ENCODE measurements at places on chromosomes 7 and 10. TPM values are rescaled to one million over a fixed set of nuclear protein-coding genes. Genes with fewer than 3 reads are reported as not detected.

DNA sequence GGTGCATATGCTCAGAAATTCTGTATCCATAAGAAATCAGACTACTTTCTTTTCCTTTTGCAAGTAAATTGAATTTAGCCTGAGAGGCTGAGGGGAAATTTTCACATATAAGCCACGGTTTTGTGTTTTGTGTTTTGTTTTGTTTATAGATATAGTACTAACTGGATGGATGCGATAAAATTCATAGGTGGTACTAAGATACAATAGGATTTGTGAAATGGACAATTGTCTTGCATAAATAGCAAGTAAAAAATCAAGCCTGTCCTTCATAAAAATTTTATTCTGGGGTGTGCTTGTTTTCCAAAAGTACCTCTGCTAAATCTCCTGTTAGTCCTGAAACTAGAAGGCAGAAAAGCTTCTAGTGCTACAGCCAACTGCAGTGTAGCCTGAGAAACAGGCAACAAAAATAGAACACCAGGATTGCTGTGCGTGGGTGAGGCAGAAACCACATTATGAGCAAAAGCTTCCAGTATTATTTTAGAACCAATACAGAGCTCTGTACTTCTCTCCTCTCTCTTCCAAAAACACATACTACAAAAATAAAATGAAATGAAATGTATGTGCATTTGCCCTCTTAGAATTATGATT lies 634 bp upstream of the HDAC9 start:
- DNase-seq, result peak; percentile 27
- H3K4me3 ChIP-seq, result no peak overlapping the region
- peaks cover 9% of the 10 kb centered on the region for H3K4me1 ChIP-seq
- H3K36me3 ChIP-seq, result no peaks in the 10 kb centered on the region
- peak overlapping the region; percentile 58 for H3K27ac ChIP-seq

- no peaks in the 10 kb centered on the region for H3K27me3 ChIP-seq
- H3K27ac ChIP-seq, result no peak overlapping the region
- no peak for DNase-seq
- no peak overlapping the region for H3K4me3 ChIP-seq
These were observed 118.8 kb upstream of the IFRD1 start for GRCh38 chr7:112331492-112331891.

Gene CPED1
- 7.4 TPM for total RNA-seq

DNA sequence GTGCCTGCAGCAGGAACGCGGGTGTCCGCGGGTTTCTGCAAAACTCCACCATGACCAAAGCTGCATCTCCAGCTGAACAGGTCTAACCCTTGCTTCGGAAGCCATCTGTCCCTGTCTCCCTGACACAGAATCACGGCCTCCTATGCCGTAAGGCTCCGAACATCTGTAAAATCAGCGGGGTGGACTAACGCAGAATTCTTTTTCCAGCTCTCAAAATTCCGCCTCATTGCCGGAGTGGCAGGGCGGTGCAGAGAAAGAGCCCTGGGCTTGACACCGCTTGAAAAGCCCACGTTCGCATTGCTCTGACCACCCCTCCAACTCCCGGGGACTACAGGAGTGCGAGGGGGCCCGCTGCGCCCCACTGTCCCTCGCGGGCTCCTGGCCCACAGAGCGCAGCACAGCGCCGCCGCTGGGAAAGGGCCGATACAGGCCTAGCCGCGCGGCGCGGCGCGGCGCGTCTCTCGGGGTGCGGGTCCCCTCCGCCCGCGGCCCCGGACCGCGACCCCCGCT lies 409 bp downstream of the DNMBP start:
- no peaks in the 10 kb centered on the region for H3K36me3 ChIP-seq
- peak; percentile 60 for DNase-seq
- no peaks in the 10 kb centered on the region for H3K27me3 ChIP-seq
- peaks cover 16% of the 10 kb centered on the region for H3K4me1 ChIP-seq
- peak overlapping the region; percentile 57 for H3K27ac ChIP-seq

- H3K4me3 ChIP-seq, result no peak overlapping the region
- H3K4me1 ChIP-seq, result no peaks in the 10 kb centered on the region
- no peak for DNase-seq
- H3K27ac ChIP-seq, result no peak overlapping the region
- no peaks in the 10 kb centered on the region for H3K36me3 ChIP-seq
These were observed 267.2 kb downstream of the GLRX3 start for GRCh38 chr10:130403153-130404075.

Gene LEP
- total RNA-seq, result not detected

DNA sequence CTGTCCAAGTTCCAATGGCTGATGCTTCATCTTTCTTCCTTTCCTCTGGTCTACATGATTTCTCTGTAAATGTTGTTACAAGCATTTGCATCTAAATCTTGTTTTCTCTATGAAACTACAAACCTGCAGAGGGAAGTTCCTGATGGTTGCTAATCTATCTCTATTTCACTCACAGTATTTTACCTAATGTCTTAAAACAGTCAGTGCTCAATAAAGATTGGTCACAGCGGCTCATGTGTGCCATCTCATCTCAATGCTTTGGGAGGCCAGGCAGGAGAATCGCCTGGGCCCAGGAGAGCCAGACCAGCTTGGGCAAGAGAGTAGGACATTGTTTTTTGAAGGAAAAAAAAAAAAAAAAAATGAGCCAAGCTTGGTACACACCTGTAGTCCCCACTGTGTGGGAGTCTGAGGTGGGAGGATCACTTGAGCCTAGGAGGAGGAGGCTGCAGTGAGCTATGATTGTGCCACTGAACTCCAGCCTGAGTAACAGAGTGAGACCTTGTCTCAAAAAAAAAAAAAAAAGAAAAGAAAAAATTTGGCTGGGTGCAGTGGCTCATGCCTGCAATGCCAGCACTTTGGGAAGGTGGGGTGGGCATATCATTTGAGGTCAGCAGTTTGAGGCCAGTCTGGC lies 71.3 kb upstream of the ARMC3 start:
- no peaks in the 10 kb centered on the region for H3K36me3 ChIP-seq
- DNase-seq, result no peak
- no peak overlapping the region for H3K27ac ChIP-seq

GRCh38 chr10:68756766-68757165 lies 35.7 kb downstream of the CCAR1 start:
- no peak overlapping the region for H3K4me3 ChIP-seq
- peaks cover 95% of the 10 kb centered on the region for H3K36me3 ChIP-seq
- no peaks in the 10 kb centered on the region for H3K4me1 ChIP-seq

- no peak for DNase-seq
- H3K4me1 ChIP-seq, result peaks cover 17% of the 10 kb centered on the region
- no peaks in the 10 kb centered on the region for H3K36me3 ChIP-seq
These were observed 50.8 kb downstream of the MYOF start for GRCh38 chr10:93431361-93431760.

DNA sequence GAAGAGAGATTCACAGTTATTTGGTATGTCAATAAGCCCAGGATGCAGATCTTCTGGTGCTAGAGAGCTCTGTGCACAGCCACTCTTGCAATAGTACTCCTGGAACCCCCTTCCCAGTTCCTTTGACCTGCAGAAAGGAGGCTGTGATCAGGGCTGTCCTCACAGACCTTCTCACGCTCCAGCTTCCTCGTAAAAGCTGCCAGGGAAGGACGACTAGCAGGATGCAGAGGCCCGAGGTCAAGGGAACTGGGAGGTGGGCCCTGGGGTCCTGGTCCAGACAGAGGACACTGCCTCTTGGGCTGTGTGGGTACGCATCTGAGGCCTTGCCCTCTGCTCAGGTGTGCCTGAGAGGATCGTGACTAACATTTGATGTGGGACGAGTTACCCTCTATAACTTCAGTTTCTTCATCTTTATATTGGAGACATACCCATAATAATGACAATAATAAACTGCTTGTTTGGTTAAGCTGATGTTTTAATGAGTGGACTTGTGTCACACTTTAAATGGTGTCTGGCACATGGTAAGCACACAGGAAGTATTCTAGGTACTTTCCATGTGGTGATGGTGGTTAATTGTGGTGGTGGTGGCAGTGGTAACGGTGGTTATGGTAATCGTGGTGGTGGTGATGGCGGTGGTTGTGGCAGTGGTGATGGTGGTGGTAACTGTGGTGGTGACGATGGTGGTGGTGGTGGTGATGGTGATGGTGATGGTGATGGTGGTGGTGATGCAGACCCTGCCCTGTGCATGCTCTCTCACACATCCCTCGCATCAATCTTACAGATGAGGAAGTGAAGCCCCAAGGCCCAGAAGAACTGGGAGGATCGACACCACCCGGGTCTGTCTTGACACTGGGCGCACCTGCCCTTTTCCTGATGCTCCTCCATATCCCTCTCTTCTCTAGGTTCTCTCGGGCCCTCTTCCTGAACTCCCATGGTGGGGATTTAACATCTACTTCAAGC lies 235.2 kb upstream of the GRB10 start:
- H3K36me3 ChIP-seq, result no peaks in the 10 kb centered on the region
- no peak overlapping the region for H3K4me3 ChIP-seq
- no peak for DNase-seq
- no peak overlapping the region for H3K27ac ChIP-seq
- H3K27me3 ChIP-seq, result no peaks in the 10 kb centered on the region

DNA sequence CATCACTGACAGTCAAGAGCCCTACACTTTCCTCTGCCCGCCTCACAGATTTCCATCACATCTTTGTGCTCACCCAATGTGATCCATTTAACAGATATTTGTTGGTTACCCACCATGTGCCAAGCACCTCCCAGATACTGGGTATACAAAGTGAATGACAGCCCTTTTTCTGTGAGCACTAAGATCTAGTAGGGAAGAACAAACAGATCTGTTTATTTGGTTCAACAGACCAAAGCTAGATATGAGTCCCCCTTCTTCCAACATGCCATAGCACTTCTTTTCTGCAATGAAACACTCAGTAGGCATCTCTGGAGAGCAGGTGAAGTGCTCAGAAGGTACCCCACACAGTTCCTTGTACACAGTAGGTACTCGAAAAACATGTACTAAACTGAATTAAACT lies 101.4 kb downstream of the HIPK2 start:
- DNase-seq, result no peak
- no peak overlapping the region for H3K4me3 ChIP-seq
- H3K27me3 ChIP-seq, result no peaks in the 10 kb centered on the region
- no peak overlapping the region for H3K27ac ChIP-seq

Gene RELN
- 25.4 TPM for total RNA-seq

Gene DLX5
- 0.67 TPM for total RNA-seq

Gene VIPR2
- total RNA-seq, result 0.56 TPM

GRCh38 chr7:152131981-152132494 lies 106.6 kb downstream of the GALNT11 start:
- H3K4me3 ChIP-seq, result no peak overlapping the region
- H3K36me3 ChIP-seq, result peaks cover 20% of the 10 kb centered on the region
- DNase-seq, result no peak
- H3K4me1 ChIP-seq, result no peaks in the 10 kb centered on the region

- H3K4me3 ChIP-seq, result no peak overlapping the region
- H3K4me1 ChIP-seq, result peaks cover 36% of the 10 kb centered on the region
- H3K27me3 ChIP-seq, result no peaks in the 10 kb centered on the region
- H3K36me3 ChIP-seq, result no peaks in the 10 kb centered on the region
These were observed 45.6 kb downstream of the BMPR1A start for GRCh38 chr10:86801995-86802394.

DNA sequence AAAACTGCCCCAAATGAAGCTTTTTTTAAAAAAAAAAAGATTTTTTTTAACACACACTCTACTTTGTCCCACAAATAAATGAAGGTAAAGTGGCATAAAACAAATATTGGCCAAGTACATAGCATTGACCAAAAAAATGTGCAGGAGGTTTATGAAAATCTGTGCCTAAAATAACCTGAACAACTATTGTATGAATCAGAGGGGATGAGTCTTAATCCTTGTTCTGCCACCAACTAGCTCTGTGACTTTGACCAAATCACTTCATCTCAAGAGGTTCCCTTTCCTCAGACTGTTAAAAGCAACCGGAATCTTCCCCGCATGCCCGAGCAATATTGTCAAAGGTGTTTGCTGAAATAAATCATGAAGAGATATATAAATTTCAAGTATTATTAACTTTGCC lies 150.4 kb upstream of the NEBL start:
- H3K36me3 ChIP-seq, result no peaks in the 10 kb centered on the region
- no peak for DNase-seq
- H3K4me3 ChIP-seq, result no peak overlapping the region
- peaks cover 33% of the 10 kb centered on the region for H3K4me1 ChIP-seq
- H3K27me3 ChIP-seq, result no peaks in the 10 kb centered on the region
- no peak overlapping the region for H3K27ac ChIP-seq

- DNase-seq, result no peak
- no peaks in the 10 kb centered on the region for H3K36me3 ChIP-seq
- H3K4me3 ChIP-seq, result no peak overlapping the region
- H3K4me1 ChIP-seq, result no peaks in the 10 kb centered on the region
- no peak overlapping the region for H3K27ac ChIP-seq
These were observed 96.0 kb downstream of the NOD1 start for GRCh38 chr7:30382607-30383006.

Gene DRGX
- total RNA-seq, result not detected

DNA sequence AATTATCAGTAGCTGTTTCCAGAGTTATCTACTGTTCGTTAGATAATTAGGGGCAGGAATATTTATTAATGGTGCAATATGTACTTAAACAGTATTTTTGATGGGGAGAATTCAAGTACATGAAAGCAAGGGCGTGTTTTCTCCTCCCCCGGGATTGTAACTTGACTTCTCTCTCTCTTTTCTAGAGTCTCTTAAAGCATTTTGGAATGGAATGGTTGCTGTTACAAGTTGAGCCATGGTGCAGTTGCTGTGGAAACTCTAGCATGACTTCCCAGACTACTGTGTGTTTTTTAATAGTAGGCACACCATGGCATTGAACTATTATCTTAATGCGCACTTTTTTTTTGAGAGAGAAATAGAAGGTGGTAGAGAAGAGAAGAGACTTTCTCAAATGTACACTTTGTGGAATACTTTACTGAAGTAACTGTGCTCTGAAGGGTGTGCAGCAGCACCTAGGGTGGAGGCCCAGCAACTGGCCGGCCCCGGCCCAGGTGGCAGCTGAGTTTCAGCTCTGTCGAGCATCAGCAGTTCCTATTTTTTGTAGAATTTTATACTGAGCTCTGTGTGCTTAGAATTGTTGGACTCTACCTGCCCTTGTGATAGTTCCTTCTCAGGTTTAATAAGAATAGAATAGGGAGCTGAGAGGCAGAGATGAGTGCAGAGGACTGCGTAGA lies 64.4 kb downstream of the CCNY start:
- no peaks in the 10 kb centered on the region for H3K27me3 ChIP-seq
- no peak for DNase-seq
- no peak overlapping the region for H3K4me3 ChIP-seq
- H3K27ac ChIP-seq, result no peak overlapping the region

Gene PRSS2
- not detected for total RNA-seq

Measured in thyroid gland (tissue), 4 donors.